Stimulated activated CD4-positive, alpha-beta T cell treated with anti-CD3 and anti-CD28 coated beads, TNF-alpha, amount 100 ng/mL, for 24 hours (primary cell): ENCODE measurements at places on chromosomes 7 and 10.
A peak's percentile ranks its signal among the peaks of the same experiment; 100 is the strongest.

DNA sequence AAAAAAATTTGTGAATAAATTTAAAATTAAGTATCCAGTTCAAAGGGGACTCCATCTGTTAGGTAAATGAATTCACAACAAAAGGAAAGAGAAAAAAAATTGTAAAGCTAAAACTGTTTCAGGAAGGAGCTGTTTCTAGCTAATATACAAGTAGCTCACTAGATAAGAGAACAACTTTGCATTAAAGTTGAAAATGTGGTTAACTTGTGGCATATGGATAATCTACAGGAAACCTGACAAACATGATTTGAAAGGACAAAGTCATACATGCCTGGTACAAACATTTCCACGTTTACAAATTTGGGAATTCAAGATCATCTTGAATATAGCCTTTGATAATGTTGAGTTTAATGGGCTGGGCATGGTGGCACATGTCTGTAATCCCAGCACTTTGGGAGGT, 8.9 kb downstream of the NT5C3A start:
- no peak for DNase-seq

DNA sequence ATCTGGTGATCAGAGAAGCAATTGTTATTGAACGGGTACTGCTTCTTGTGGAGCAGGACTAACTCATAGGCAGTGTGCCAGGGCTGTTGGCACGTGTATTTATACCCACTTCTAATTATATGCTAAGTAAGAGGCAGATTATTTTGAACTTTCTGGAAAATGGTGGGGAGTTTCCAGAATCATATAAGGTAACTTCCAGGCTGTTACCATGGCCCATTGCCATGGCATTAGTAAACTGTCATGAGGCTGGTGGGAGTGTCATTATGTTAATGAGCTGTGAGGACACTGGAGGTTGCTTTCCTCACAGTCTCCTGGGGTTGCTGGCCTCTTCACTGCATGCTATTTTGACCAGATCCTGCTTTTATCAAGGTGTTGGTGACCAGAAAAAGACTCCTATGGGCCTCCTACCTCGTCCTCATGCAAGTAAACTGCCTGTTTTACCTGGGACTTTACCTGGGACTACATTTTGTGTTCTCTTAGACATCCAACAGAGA, 122.6 kb downstream of the KCND2 start:
- no peak for DNase-seq

- DNase-seq = no peak
Measured at GRCh38 chr7:151709141-151710038, 167.5 kb downstream of the PRKAG2 start.

GRCh38 chr7:51255536-51256208, 60.9 kb downstream of the COBL start:
- DNase-seq = no peak

DNA sequence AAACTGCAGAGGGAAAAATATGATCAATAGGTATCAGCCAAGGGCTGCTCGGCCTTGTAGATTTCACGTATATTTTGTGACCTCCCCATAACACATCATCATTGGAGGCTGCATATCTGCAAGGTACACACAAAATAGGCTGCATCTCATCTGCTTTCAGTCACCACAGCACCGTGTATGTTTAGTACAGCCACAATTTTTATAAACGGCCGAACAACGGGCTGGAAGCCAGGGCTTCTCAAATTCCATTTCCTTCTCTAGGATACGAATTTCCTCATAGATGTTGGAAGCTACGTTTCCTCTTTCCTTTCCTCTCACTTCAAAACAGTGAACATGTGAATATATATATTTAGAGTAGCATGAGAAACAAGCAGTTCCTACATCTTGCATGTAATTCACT, 20.2 kb upstream of the FOXK1 start:
- DNase-seq = no peak

DNA sequence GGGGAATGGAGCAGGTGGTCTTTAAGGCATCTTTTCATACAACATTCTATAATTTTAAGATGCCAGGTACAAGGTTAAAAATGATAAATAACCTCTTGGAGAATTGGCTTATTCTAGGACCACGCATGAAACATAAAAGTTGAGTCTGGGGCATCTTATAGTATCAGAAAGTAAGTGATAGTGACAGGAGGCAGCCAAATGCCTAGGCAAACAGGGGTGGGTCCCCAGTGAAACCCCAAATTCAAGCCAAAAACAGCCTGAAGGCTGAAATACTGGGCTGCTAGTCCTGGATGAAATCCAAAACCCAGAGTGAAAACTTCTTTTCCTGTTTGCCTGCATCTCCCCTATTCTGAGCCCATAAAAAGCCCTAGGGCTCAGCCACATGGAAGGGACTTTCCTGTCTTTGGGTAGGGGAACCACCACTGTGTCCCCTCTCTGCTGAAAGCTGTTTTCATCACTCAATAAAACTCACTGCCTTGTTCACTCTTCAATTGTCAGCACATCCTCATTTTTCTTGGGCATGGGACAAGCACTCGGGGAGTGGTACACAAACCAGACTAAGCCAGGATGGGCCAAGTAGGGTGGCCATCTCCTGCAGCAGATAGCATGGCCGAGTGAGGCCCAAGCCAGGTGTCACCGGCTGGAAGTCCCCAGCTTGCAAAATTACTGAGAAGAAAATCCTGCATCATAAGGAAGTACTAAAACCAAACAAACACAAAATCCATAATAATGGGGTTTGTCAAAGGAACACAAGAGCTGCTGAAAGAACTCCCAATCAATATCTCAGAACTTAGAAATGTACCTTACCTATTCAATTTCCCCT, 241.6 kb upstream of the GALNT17 start:
- no peak for DNase-seq

DNA sequence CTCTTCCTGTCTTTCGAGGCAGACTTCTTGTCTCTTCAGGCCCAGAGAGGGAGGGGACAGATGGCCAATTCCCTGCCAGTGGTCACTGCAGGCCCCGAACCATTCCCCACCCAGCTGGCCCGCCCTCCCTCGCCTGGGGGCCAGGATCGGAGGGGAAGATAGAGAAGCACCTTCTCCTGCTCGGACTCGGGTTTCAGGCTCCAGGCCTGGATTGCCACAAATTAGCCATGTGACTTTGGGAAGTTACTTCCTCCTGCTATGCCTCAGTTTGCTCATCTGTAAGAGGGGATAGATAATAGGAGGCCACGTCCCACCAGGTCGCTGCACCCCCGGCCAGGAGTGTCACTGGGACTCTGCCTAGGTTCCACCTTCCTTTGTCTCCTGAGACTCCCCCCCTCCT, 24.8 kb upstream of the PPP2R2D start:
- no peak for DNase-seq

DNA sequence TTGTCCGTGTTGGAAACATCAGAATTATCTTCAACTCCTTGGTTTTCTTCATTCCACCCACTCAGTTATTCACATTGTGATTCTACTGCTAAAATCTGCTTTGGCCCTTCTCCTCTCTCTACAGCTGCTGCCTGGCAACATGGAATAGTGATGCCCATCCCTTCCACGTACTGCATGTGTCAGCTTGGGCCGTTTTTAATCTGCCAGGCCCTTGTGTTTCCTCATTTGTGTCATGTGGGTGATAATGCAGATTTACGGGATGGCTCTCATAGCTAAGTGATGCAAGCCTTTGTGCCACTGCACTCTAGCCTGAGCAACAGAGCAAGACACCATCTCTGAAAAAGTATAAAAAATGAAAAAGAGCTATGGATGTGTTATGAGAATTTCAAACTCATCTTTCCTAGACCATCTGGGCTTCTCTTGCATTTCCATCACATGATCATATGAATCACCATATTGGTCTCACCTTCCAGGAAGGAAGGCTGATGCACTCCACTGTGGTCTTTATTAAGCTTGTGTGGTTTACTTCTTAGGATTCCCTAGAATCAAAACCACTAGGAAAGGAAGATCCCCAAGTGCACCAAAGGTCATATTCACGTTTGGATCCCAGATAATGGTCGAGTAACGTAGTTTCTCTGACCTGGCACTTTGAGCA, 20.6 kb upstream of the CELF2 start:
- DNase-seq = no peak

DNA sequence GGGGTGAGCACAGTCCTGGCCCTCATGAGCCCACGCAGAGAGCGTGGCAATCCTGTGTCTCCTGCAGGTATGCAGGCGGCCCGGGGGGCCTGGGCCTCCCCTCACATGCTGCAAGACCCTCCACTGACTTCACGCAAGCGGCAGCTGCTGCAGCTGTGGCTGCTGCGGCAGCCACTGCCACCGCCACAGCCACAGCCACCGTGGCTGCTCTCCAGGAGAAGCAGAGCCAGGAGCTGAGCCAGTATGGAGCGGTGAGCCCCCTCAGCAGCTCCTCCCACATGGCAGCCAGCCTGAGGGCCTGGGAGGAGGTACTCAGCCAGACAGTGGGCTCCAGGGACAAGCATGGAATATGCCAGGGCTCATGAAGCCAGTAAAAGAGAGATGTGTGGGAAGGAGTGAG, 8.7 kb downstream of the ZMIZ2 start:
- no peak for DNase-seq

GRCh38 chr7:117350027-117350426, 27.2 kb upstream of the WNT2 start:
- DNase-seq = no peak

- no peak for DNase-seq
Measured at GRCh38 chr7:102302025-102302424, 15.4 kb downstream of the SH2B2 start.

DNA sequence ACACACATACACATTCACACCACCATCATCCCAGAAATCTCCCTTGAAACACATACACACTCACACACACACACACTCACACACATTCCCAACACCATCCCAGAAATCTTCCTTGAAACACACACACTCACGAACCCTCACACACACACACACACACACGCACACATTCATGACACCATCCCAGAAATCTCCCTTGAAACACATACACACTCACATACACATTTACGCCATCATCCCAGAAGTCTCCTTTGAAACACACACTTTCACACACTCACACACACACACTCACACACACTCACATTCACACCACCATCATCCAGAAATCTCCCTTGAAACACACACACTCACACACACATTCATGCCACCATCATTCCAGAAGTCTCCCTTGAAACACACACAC, 360 bp upstream of the OPN4 start:
- no peak for DNase-seq

DNA sequence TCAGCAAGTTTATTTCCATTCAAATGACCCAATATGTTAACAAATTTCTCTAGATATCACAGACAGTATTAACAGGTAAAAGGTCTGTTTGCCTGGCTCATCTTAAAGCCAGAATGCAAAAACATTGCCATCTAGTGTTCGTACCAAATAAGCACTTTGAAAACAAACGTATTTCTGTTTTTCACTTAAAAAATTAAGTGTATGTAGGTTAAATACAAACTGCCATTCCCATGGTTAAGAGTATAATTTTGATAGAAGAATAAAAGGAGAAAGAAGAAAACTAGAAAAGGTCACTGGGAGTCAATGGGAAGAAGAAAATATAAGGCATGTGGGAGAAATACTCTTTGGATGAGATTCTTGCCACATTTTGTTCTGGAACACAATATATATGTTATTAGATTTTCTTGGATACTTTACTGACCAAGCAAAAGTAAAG, 51.0 kb downstream of the ORC5 start:
- DNase-seq = no peak

GRCh38 chr10:132685101-132685891, 100.7 kb downstream of the NKX6-2 start:
- no peak for DNase-seq

- DNase-seq = no peak
Measured at GRCh38 chr7:79221211-79221610, 232.3 kb downstream of the MAGI2 start.

- no peak for DNase-seq
Measured at GRCh38 chr10:63281967-63282366, 148.8 kb downstream of the NRBF2 start.

- no peak for DNase-seq
Measured at GRCh38 chr7:42914421-42915045, 2.7 kb upstream of the C7orf25 start.

- DNase-seq = no peak
Measured at GRCh38 chr10:132422903-132423825, 26.2 kb downstream of the PWWP2B start.

GRCh38 chr10:15365692-15366091, 5.4 kb downstream of the FAM171A1 start:
- DNase-seq = no peak

DNA sequence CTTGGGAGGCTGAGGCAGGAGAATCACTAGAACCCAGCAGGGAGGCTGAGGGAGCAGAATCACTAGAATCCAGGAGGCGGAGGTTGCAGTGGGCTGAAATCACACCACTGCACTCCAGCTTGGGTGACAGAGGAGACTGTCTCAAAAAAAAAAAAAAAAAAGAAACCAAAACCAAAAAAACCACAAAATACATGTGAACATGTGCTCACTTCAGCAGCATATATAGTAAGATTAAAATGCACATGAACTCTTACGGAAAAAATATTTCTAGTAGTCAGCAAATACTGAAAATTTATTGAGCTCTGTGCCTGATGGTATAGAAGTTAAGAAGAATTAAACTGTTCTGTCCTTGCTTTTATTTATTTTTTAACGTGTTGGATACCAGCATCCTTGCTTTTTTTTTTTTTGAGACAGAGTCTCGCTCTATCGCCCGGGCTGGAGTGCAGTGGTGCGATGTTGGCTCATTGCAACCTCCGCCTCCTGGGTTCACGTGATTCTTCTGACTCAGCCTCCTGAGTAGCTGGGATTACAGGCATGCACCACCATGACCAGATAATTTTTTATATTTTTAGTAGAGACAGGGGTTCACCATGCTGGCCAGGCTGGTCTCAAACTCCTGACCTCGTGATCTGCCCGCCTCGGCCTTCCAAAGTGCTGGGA, 9.6 kb upstream of the ZNF487 start:
- peak; percentile 59 for DNase-seq

DNA sequence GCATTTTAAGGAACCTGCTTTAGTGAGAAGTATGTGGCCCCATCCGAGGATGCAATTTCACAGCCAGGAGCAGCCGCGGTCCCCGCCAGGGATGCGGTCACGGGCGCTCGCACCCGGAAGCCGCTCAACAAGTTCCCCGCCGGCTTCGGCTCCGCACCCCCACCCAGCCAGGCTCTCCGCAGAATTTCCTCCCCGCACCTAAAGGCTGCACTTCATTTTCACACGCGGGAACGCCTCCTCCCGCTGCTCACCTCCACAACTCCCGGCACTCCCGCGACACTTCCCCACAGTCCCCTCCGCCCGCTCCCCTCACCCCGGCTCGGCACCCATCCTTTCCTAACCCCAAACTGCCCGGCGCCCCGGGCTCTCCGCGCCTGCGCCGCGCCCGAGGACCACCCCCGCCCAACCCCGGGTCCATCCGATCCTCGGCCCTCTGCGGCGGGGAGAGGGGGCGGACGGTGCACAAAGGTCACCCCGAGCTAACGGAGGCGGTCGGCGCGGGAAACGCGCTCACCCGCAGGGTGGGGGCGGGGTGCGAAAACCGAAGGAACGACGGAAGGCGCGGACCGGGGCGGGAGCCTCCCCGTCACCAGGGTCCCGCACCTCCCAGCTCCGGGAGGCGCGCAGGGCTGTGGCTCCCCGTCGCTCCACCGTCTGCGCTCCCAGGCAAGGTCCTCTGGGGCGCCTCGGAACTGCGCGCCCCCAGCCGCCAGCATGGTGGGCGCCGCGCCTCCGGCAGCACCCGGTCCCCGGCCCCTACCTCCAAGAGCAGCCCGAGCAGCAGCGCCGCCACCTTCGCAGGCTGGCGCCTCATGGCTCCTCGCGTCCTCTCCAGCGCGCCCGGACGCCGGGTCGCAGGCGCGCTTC, 558 bp downstream of the VOPP1 start:
- peak; percentile 50 for DNase-seq

GRCh38 chr7:95904099-95904498, 131.7 kb downstream of the DYNC1I1 start:
- DNase-seq = no peak
